ENCODE measurements at places on chromosomes 5 and 9.

- no peak for DNase-seq
Observed at GRCh38 chr9:109817146-109817845, 37.3 kb downstream of the PALM2AKAP2 start.

- no peak for DNase-seq
Observed at GRCh38 chr9:134983074-134983473, 65.4 kb upstream of the FCN1 start.

GRCh38 chr9:8382777-8383527, 583.4 kb upstream of the DMAC1 start:
- DNase-seq = no peak

- no peak for DNase-seq
Observed at GRCh38 chr9:126117631-126118030, 209.0 kb upstream of the MVB12B start.

DNA sequence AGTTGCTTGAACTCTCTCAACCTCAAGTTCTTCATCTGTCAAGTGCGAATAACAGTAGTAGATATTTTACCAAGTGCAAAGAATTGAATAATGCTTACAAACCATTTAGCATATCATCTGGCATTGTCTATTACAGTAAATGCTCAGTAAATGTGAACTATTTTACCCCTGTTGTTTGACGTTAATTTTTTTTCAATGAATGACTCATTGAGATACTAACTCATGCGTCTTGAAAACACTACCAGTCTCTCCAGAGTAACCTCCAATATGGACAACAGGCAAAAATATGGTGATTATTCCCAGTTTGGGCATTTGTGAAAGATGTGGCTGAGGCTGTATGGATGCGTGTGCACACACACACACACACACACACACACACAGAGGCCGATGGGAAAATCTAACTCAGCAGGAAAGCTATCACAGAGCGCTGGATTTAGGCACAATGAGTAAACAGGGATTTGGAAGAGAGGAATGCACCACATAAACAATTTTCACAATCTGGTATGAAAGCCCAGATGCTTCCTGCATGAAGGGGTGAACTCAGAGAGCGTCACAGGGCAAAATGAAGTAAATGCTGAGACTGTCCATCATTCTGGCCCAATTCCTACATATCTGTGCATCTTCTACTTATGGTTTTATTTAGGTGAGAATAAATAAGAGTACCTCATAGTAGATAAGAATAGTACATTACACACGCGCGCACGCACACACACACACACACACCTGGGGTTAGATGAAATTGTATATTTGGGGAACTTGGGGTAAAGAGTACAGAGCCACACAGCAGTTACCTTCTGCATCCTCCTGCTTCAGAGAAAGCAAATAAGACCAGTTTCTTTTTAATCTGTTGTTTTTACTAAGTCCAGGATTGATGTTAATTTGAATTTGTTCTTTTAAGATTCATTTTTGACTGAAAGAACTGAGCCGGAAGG, 128.7 kb downstream of the PALM2AKAP2 start:
- DNase-seq = no peak

DNA sequence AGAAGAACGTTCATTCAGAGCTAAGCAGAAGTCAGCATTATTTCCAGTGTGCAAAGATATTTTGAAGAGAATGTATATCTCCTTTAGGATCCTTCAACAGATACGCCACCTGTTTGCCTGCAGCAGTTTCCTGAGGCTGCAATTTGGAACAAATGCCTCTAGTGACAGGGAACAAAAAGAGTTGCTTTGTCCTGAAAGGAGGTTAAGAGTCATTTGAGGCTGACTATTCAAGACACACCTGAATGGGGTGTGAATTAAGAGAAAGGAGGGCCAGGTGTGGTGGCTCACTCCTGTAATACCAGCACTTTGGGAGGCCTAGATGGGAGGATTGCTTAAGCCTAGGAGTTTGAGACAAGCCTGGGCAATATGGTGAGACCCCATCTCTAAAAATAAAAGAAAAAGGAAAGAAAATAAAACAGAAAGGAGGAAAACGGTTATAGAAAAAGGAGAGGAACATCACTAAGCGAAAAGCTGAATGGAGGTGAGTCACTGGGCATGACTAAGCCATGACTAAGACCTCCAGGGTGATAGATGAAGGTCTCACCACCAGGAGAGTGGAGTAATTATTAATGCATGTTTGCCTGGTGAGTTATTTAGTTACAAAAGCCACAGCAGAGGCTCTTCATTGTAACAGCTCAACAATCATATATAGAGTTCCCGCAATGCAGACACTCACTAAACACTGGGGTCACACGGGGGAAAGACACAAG, 255.2 kb upstream of the TNC start:
- DNase-seq = no peak

GRCh38 chr9:99040911-99041582, 63.9 kb upstream of the TGFBR1 start:
- DNase-seq = no peak

GRCh38 chr5:124468671-124469411, 277.6 kb downstream of the ZNF608 start:
- no peak for DNase-seq

DNA sequence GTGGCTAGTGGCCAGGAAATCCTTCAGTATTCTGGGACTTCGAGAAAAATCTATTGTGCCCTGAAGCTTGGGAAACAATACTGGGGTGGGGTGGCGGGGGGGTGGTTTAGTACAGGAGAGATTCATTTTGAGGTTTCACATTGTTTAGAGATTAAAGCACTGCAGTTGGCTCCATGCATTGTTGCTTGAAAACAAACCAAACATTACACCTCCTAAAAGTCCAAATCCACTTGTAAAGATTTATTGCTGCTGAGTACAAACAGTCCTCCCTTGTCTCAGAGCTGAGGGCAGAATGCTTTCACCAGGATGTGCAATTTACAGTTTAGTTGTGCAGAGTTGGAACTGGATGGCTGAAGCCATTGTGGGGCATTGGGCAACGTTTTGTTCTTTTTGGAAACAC, 49.4 kb downstream of the GGTA1 start:
- DNase-seq = no peak

DNA sequence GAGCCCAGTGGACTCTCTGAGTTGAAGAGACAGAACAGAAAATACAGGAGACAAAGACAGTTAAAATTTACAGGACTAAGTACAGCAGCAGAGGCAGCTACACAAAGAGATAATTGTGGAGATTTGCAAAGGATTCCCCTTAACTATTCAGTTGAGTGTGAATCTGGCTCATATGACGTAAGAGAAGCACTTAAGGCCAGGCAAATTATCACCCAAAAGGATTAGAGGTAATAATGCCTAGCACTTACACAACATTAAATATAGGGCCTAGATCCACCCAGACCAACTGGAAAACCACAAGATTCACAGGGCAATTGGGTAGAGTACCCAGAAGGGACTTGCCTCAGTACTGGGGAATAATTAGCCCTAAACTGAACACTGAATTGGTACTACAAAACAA, 41.3 kb downstream of the ADAMTS6 start:
- DNase-seq = no peak

GRCh38 chr9:39587844-39588499, 232.5 kb downstream of the SPATA31A1 start:
- no peak for DNase-seq

DNA sequence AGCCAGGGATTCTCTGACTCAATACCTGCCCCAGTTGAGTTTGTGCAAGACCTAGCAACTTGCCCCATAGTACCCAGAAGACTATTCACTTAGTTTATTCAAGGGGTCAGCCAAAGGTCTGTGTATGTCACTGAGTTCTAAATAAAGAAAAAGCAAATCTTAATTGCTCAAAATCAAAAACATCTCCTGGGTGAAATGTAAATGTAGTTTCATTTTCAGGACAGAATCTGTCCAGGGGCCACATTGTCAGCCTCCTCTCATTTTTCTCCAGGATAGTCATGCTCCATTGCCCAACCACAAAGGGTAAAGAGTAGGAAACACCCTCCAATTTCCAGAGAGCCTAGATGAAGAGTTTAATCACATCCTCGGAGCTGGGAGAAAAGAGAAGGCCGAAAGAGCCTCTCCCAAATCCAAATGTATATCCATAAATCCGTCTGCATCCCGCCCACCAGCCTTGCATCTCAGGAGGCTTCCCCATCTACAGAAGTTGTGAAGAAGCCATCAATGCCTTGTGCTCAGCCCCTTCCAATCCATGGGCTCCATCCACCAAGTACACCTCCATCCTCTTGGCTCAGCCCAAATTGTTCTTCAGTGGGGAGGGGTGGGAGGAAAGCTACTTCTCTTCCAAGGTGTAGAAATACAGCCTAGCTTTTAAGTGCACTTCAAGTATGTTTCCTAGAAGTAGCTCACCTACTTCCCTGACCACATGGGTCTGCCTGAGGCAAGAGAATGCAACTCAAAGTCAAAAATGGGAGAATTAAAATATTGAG, 26.9 kb downstream of the ADAM19 start:
- no peak for DNase-seq

DNA sequence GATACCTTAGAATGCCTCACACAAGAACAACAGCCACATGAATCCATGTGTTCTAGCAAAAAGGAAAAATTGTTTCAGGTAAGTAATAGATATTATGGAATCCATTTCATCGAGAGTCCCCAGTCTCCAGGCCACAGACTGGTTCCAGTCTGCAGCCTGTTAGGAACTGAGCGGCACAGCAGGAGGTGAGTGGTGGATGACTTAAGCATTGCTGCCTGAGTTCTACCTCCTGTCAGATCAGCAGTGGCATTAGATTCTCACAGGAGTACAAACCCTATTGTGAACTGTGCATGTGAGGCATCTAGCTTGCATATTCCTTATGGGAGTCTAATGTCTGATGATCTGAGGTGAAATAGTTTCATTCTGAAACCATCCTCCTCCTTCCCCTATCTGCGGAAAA, 207.0 kb downstream of the CSNK1G3 start:
- no peak for DNase-seq

DNA sequence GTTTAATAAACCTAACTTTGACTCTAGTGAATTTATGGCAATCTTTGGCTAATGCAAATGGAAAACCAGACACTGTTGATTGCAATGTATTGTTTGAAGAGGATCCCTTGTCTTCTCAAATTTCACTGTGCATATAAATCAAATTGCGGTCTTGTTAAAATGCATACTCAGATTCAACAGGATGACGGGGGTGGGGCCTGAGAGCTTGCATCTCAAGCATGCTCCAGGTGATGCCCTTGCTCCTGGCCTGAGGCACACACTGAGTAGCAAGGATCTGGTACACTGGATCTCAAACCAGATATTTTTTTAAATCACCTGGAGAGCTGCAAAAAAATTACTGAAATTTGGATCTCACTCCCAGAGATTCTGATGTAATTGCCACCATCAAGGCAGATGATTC, 463.7 kb downstream of the DNAH5 start:
- no peak for DNase-seq

DNA sequence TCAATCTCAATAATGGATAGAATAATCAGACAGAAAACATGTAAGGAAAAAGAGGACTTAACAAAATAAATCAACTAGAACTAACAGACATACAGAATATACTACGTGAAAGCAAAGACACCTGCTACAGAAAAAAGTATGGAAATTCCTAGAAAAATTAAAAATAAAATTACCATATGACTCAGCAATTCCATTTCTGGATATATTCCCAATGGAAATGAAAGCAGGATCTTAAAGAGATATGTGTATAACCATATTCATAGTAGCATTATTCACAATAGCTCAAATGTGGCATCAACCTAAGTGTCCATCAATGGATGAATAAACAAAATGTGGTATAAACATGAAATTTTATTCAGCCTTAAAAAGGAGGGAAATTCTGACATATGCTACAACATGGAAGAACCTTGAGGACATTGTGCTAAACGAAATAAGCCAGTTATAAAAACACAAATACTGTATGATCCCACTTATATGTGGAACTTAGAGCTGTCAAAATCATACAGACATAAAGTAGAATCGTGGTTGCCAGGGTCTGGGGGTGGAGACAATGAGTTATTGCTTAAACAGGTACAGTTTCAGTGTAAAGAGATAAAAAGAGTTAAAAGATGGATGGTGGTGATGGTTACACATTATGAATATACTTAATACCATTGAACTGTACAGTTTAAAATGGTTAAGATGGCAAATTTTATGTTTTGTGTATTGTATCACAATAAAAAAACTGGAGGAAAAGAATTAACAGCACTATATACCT, 6.9 kb downstream of the PLAA start:
- no peak for DNase-seq

DNA sequence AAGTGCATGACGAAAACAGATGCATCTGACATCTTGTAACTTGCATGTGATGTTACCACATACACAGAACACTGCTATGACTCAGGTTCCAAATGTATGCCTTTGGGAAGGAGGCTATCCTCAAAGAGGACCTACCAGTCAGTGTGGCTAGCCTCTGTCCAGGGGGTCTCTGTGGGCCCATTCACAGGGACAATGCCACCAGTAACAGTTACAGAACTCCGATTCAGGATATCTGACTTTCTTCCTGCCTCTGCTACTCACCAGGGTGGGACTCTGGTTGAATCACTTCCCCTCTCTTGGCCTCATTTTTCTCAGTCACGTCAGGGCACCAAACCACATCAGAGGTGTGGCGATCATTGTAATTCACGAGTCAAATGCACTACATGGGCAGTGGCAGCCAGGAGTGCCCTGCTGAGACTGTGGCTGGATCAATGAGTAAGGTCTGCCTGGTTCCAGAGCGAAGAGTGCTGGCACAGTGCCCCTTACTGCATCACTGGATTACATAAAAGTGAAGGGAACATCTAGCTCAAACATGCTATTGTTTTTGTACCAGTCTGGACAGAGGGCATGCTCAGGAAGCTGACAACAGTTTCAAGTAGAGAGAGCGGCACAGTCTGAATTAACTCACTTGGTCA, 13.2 kb downstream of the ATOX1 start:
- DNase-seq = no peak

GRCh38 chr5:179438011-179438441, 92.8 kb upstream of the ADAMTS2 start:
- DNase-seq = no peak

- DNase-seq = no peak
Observed at GRCh38 chr5:11619339-11620024, 284.8 kb downstream of the CTNND2 start.

- DNase-seq = no peak
Observed at GRCh38 chr5:80231243-80231642, 24.6 kb downstream of the SERINC5 start.

- no peak for DNase-seq
Observed at GRCh38 chr5:127595484-127596368, 53.2 kb upstream of the CTXN3 start.

DNA sequence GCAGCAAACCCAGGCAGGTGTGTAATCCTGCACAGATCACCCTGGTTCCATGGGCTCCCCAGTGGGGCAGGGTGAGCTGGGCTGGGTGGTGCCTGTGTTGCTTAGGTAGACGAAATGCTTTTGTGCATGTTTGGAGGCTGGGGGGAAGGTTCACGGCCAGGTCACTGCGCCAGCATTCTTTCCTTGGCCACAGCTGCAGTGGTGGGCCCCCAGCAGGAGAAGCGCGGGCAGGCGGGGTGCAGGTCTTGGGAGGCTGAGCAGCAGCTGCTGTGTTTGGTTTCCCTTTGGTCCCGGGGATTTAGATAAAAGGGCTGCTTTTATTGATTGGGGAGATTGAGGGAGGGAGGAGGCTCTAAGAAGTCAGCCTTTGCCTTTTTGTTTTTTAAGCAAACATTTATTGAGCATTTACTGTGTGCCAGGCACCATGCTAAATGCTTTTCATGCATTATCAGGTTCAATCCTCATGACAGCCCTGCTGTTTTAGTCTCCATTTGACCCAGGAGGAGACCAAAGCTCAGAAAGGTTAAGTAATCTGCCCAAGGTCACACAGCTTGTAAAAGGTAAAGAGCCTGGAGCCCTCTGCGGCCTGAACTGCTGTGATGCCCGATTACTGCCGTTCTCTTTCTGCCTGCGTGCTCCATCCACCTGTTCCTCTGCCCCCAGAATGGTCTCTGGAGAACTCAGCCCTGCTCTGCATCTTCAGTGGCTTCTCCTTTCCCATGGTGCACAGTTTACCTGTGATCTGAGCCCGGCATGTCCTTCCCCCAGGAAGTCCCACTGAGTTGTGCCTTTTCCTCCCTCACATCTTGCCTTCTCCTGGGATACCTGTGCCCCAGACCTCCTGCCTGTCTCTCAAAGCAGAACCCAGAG, 94.4 kb downstream of the MACROH2A1 start:
- DNase-seq = no peak
